NCI-H510A (cell line): ENCODE measurements at places on chromosomes 2 and 18.

- no peak for DNase-seq
These were observed 525.4 kb downstream of the KCNJ3 start for GRCh38 chr2:155223781-155224406.

- no peak for DNase-seq
These were observed 41.5 kb upstream of the EPC2 start for GRCh38 chr2:148602885-148603561.

- no peak for DNase-seq
These were observed 16.3 kb downstream of the SP3 start for GRCh38 chr2:173948842-173949241.

GRCh38 chr2:216389570-216389969 is 17.3 kb upstream of the MARCHF4 start:
- no peak for DNase-seq

DNA sequence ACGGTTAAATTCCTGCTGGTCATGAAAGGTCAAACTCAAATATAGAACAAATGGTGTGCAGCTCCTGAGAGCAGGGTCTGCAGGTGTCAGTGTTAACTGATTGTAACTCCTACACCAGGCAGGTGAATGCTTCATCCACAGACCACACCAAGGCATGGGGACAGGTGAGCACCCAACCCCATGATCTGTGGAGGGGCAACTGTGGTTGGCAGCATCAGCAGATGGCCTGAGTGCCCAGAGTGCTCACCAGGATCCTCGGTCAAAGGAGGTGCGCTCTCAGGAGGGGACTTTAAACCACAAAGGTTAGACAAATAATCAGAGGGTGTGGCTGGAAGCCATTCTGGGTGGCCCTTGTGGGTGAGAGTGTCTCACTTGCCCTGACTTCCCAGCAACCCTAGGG is 44.5 kb downstream of the PTGR3 start:
- DNase-seq: no peak

DNA sequence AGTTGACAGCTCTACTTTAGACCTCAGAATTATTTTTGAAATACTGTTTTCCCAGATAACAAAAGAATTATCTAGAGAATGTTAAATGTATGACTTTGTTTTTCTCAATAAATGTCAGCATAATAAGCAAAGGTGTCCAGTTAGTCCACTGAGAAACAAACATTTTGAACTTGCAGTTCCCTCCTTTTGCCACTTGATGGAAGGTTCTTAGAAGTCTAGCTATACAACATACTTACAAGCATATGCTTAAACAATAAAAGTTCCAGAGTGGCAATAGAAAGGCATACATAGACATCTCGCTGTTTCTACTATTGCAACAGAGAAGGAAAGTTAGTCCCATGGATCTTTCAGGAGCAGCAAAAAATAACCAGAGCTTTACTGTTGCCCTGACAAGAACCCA is 11.8 kb downstream of the NDUFA10 start:
- no peak for DNase-seq

- DNase-seq: no peak
These were observed 3.2 kb upstream of the DYTN start for GRCh38 chr2:206721256-206721920.

GRCh38 chr18:58687871-58688308 is 16.6 kb downstream of the MALT1 start:
- DNase-seq: no peak

DNA sequence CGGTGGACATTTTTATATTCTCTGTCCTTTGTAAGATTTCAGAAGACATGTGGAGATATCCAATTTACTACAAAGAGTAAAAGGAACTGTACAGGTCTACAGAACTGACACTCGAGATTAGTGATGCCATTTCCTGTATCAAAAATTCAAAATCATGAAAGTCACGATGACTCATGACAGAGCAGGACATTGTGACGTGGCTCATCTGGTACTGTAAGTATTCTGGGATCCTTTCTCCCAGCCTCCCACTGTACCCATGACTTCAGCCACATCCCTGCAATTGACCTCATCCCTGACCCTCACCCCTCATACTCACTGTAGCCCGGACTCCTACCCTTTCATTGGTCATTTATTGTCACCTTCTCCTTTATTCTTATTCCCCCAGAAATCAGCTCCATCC is 736.5 kb downstream of the EPHA4 start:
- DNase-seq: no peak

- DNase-seq: no peak
These were observed 104.5 kb upstream of the TAF1B start for GRCh38 chr2:9738535-9739496.

DNA sequence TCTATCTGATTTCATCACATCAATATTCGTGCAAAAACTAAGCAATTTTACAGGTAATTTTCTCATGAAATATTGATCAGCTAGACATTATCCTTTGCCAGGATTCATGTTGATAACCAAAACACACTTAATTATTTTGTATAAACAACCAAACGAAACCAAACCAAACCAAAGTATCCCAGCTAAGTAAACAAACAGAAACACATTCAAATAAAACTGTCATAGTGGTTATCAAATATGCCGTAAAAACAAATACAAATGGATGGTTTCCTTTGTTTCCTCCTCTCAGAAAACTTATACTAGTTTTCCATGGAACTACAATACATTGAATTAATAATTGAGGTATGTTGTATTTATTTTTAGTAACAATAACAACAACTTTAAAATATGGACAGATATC is 777.4 kb downstream of the DSC3 start:
- no peak for DNase-seq

DNA sequence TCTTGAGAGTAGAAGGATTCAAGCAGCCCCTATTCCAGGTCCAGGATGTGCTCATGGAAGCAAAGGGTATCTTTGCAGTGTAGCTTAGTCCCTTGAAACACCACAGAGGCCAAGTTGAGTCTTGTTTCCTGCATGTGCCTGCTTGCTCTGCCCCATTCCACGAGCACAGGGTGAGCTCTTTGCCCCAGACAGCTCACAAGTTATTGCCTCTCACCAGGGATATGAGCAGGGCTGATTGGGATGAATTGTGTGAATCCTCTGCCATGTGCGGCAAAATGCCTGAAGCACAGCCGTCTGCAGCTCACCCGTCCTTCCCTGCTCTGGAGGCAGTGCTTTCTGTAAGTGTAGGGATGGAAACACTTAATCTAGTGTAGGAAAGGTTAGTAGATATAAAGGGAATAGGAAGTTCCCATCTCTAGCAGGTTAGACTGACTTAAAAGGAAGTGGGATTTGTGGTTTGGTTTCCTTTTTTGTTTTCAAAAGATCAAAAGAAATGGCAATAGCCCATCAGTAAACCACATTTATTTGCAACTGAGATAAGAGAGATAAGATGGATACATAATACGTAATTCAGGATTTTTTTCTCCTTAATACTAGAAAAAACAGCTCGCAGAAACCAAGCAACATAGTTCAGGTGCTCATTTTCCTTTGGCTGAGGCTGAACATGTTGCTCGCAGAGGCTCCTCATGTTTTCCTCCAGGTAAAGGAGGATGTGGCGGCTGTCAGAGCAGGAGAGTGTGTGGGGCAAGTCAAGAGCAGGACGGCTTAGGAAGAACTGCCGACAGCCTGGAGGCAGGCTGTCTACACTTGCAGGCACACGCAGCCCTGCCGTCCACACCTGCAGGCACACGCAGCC is 41.4 kb downstream of the TMEM182 start:
- no peak for DNase-seq

DNA sequence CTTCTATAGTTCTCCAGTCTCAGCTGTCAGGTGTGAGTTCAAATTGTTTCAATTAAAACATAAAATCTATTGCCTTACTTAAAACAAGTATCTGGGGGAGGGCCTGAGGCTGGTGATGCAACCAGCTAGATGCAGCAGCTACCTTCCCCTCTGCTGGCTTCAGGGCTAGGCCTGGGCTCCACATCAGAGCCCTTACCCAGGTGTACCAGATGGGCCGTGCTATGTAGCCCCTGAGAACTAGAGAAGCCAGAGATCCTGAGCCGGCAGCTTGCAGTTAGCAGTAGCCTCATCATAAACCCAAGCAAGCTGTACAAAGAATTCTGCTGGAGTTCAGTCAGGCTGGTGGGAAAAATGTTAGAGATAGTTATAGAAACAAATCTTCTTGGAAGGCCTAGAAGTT is 97.7 kb upstream of the ACAA2 start:
- DNase-seq: no peak

- DNase-seq: no peak
These were observed 28.3 kb downstream of the CREB1 start for GRCh38 chr2:207558079-207558491.

DNA sequence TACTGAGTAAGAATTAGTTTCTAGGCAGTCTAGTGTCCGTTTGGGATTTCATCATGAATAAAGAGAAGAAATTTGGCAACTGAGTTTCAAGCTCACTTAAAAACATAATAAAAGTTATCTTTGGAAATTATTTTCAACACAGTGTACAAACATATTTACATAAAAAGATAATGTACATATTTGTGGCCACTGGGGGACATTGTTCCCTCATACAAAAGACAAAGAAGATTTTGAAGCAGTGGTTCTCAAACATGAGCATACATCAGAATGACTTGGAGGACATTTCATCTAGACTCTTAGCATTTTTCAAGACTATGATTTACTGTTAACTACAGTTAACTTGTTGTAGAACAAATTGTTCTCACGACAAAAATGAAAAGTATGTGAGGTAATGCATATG is 15.7 kb upstream of the TTC21B start:
- DNase-seq: no peak

DNA sequence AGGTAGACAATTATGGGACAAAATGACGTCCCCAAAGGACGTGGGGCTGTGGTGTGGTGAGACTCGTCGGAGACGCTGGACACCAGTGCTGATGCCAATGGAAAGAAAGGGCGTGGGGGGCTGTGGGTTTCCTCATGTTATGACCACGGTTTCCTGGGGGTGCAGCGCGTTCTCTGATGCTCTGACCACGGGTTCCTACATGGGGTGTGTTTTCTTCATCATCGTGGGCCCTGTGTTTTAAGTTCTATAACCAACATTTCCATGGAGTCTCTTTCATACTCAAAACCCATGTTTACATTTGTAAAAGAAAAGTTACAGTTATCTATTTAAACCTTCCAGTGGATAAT is 141.6 kb downstream of the RTP5 start:
- no peak for DNase-seq

- no peak for DNase-seq
These were observed 23.6 kb upstream of the COL6A3 start for GRCh38 chr2:237437566-237437965.

DNA sequence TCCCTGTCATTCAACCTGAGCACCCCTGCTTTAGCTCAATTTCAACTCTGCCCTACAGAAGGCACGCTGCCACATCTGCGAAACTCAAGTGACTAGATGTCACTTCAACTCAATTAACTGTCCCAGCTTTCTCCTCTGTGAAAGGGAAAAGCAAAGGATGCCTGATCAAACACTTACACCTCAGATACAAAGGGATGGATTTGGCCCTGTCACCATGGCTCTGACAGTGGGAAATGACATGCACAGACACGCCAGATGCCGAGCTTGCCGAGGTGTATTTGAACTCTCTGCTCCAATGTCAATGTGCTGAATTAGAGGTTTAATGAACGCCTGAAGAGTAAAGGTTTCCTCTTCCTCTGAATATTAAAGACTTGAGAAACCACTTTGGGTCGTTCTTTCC is 481.1 kb downstream of the CBLN2 start:
- peak; percentile 85 for DNase-seq

DNA sequence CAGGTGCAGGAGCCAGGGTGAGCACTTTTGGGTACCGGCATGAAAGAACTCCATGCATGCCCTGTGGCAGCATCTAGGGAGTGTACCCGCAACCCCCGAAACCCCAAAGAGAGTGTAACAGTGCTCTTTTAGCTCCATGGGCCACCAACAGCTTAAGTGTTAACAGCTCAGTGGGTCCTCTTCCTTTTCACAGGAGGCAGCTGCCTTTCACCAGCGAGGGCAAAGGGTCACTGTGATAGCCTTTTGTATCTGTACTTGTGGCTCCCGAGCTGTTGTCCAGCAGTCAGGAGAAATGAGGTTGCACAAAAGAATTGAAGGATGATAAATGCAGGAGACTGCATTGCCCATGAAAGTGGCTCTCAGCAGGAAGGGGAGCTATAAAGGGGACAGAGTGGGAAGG is 1166.3 kb upstream of the ACVR2A start:
- no peak for DNase-seq

DNA sequence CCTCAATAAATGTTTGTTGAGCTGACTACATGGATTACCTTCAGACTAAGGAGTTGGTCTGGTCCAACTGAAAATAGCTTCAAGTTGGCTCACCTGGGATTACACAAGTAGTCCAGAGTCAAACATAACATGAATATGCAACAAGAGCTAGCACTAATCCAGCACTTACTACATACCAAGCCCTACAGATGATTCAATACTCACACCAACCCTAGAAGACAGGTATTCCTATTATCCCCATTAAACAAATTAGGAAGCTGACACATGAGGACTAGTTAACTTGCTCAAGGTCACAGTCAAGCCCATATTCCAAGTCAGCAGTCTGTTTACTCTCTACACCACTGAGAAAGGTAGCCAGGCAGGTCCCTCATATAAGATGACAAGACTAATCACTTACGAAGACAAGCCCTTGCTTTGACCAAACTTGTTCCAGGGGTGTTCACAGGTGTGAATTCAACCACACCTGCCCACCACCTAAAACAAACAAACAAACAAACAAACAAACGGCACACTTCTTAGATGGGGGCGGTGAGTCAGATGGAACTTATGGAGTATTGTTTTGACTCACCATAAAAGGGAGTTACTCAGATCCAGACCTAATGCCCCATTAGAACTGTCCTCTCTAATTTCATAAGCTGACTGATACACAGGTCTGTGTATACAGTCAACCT is 29.1 kb downstream of the TMEM131 start:
- DNase-seq: no peak

GRCh38 chr2:220269367-220269766 is 641.9 kb downstream of the SLC4A3 start:
- DNase-seq: no peak

DNA sequence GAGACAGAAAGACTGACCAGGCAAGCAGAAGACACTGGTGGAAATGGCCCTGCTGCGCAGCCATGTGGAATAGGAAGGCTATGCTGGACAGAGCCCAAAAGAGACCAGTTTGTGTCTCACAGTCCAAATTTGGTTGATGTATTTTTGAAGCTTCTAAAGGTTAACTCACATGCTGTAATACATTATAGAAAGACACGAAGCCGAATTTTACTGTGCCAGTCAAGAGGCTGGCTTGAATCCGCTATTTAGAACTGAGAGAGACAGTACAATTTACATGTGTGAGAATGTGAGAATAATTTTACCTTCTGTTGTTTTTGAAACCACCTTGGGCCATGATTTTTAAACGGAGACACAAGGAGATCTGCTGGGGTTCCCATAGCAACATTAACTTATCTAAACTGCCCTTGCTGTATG is 113.6 kb downstream of the METTL8 start:
- no peak for DNase-seq

- no peak for DNase-seq
These were observed 677.4 kb upstream of the RAB6C start for GRCh38 chr2:129302106-129302505.
